ENCODE measurements at places on chromosomes 16 and 17.

DNA sequence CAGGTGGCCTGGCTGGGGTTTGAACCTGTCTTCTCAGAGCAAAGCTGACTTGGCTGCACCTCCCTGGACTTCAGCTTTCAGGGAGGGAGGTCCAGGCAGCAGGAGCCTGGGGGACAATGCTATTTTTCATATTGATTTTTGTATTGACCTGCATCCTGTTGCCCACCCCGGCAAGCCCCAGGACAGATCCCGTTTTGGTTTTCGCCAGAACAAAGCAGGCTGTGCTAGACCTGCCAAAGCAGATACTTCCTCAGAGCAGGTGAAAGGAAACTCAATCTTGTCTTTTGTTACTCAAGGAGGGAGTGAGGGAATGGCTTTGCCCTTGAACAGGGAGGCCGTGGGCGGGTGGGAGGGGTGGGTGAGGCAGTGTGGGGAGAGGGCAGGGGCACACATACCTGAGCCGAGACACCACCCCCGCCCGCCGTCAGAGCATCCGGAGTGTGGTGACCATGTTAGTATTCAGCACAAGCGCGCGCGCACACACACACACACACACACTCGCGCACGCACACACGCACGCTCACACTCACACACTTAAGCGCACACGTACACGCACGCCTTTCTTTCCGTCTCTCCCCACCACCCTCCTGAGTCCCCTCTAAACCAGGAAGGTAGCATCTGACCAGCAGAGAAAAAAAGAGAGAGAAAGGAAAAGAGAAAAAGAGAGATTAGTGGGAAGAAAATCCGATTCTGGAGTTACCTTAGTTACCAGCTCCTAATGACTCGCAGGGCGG lies 59.5 kb downstream of the RAI1 start:
- no peak for DNase-seq

- peak; percentile 7 for DNase-seq
Measured at GRCh38 chr16:66001432-66001831, 365.1 kb upstream of the CDH5 start.

GRCh38 chr17:70318051-70318450 lies 148.7 kb downstream of the KCNJ2 start:
- peak; percentile 16 for DNase-seq

DNA sequence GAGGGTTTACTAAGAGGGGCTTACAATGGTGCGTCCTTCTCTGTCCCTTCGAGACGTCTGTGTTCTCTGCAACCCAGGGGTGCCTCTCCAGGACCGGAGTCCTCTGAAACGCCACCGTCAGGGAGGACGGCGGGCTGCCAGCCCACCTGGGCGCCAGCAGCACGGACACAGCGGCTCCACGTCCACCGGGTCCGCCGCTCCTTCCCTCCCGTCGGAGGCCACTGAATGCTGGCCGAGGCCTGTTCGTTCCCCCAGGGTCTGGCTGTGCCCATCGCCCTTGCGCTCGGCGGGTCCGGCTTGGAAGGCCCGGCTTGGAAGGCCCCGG lies 403 bp downstream of the TEPSIN start:
- DNase-seq, result no peak

DNA sequence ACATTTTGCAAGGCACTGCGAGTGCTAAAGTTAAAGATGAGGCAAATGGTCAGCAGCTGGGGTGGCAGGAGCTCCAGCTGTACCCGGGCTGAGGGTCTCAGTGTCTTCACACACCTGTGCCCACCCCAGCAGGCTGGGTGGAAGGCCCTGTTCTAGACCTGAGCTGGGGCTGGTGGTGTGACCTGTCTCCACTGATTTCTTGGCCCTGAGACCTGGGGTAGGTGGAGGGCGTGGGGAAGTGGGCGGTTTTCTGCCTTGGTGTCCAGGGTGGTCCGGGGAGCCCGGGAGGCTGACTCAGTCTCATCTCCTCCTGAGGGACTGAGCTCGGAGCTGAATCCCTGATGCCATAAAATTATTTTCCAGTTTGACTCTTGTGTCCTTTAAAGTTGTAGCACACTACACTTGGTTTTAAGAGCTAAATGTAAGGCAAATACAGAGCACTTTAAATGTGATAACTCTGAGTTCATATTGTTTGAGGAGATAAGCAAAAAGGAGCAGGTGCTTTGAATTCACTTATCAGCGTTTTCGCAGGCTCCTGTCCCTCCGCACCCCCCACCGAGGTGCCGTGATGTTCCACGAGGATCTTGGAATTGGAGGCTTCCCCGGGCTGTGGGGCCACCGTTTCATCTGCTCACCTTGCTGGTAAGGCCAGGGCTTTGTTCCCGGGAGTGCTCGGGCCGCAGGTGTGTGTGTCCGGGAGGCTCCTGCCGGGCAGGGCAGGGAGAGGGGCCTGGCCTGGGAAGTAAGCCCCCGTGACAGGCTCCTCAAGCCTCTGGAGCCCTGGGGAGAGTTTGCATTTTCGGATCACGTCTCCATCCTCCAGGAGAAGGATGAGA lies 117.0 kb downstream of the AATF start:
- no peak for DNase-seq

- DNase-seq, result peak; percentile 88
Measured at GRCh38 chr17:61127960-61128359, 271.7 kb upstream of the TBX2 start.

GRCh38 chr17:77838748-77839697 lies 119.5 kb upstream of the TNRC6C start:
- no peak for DNase-seq

DNA sequence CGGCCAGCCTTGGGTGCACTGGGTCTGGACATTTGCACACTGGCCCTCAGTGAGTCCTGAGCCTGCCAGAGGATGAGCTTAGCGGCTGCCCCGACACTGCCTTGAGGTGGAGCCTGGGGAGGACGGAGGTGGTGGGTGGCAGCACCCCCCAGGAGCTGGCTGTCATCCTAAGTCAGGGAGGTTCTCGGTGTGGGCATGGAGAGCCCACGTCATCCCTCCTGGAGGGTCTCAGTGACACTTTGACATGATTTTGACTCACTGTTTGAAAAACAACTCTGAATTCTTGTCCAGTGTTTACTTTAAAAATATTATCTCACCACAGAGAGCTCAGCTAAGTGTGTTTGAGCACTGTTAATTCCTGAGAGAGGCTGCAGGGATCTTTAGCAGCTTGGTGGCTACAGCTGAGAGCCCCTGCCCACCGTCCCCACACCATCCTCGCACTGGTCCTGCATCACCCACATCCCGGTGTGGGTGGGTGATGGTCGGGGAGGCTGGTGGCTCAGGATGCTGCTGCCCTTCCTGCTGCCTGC lies 63.1 kb downstream of the BANP start:
- peak; percentile 50 for DNase-seq

DNA sequence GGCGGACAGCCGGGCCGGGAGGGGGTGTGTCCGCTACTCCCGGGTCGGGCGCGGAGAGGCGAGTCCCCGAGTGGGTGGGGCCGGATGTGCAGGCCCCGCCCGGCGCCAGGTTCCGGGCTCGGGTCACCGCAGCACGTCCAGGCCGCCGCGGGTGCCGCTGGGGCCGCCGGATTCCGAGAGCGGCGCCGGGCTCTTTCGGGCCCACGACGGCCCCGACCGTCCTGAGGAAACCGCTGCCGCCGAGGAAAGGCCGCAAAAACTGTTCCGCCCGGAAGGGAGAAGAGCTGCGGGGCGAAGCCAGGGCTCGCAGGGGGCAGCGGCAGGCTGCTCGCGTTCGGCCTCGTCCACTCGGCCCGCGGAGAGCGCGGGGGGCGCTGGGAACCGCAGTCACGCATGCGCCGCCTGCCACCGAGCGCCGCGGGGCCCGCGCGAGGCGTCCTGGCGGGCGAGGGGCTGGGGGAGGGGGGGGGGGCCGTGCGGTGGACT lies at the start of gene ZKSCAN2:
TSS of gene ZKSCAN2 (minus strand) at position 376 of the 486 bp plus-strand sequence. CDS start 718 bp downstream, outside the sequence.
- DNase-seq, result peak; percentile 83

Measured in fibroblast of mammary gland (primary cell).